ENCODE measurements at places on chromosomes 11 and 22.
A peak's percentile ranks its signal among the peaks of the same experiment; 100 is the strongest.

- DNase-seq: no peak
Observed at GRCh38 chr11:106493751-106494150, 416.3 kb downstream of the AASDHPPT start.

DNA sequence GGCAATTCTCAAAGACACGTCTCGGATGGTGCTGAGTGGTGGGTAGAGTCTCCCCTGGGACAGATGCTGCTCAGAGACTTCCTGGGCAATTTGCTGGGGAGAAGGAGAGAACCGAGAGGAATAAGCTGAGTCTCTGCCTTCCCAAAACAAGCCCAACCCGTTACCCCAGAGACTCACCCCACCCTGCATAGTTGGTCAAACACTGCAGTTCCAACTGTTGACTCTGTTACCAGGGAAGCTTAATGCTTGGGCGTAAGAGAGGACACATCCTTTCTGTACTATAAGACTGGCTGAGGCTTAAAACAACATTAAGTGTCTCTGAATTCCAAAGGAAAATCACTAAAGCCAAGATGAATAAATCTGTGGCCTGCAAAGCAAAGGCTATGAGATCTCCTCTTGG lies 68.1 kb downstream of the CCDC81 start:
- no peak for DNase-seq

- DNase-seq: peak; percentile 72
Observed at GRCh38 chr11:118910309-118911112, 15.2 kb downstream of the BCL9L start.

DNA sequence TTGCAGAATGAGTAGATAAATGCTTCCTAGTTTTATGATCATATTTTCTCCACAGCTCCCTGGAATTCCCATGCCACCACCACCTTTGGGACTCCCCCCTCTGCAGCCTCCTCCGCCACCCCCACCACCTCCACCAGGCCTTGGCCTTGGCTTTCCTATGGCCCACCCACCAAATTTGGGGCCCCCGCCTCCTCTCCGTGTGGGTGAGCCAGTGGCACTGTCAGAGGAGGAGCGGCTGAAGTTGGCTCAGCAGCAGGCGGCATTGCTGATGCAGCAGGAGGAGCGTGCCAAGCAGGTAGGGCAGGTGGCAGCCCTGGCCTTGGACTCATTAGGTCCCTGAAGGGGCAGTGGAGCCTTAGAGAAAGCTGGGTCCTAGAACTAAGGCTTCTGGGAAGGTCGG lies 2.9 kb downstream of the SF3B2 start:
- no peak for DNase-seq

DNA sequence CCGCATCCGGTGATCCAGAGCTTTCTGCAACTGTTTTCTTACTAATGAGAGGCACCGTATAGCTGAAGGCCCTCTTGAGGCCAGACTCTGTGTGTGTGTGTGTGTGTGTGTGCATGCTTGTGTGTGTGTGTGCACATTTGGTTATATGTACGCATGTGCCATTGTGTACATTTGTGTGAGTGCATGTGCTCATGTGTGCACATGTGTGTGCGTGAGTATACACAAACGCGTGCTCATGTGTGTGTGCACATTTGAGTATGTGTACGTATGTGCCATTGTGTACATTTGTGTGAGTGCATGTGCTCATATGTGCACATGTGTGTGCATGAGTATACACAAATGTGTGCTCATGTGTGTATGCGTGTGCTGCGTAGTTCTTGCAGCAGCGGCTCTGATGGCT lies 12.3 kb upstream of the FGF19 start:
- DNase-seq: no peak

GRCh38 chr11:100876815-100877520 lies 189.9 kb downstream of the ARHGAP42 start:
- DNase-seq: no peak

DNA sequence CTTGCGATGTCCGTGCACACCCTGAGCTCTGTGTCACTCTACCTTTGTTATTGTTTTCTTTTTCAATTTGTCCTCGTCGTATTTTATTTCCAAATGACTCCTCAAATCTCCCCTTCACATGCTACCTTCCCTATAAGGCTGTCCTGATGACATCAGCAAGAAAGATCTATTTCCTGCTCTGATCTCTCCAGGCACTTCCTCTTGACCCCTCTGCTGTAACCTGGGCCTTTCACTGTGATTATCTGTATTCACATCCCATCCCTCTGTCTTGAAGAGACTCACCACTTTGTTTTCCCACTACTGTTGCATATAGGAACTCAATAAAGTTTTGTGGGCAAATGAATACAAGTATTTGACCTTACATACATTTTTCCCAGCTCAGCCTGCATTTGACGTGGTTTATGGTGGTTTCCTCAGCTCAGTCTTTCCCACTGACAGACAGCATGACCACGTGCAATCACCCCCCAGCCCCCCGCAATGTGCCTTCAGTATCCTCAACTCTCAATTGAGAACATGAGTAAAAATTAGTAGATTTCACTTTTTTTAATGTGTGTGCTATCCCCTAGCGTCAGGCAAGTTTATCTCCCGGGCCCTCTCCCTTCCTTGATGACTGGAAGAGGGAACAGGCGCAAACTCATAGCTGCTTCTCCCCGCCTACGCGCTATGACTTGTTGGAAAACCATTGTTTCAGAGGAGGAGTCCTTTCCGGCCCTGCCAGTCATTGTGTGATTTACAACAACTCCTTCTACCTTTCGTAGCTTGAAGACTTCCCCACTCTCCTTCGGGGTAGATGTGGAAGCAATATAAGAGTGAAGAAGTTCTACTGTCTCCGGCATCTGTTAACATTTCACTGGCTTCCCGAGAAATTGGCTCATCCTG lies 498.5 kb downstream of the NTM start:
- DNase-seq: no peak

- no peak for DNase-seq
Observed at GRCh38 chr22:45616432-45616831, 55.2 kb upstream of the ATXN10 start.

- peak; percentile 6 for DNase-seq
Observed at GRCh38 chr11:125332821-125333220, 163.2 kb downstream of the FEZ1 start.

- no peak for DNase-seq
Observed at GRCh38 chr11:2783536-2784082, 83.8 kb upstream of the KCNQ1OT1 start.

- no peak for DNase-seq
Observed at GRCh38 chr22:29916007-29916544, 33.1 kb downstream of the MTMR3 start.

GRCh38 chr22:24510637-24511625 lies 15.8 kb downstream of the UPB1 start:
- peak; percentile 54 for DNase-seq

DNA sequence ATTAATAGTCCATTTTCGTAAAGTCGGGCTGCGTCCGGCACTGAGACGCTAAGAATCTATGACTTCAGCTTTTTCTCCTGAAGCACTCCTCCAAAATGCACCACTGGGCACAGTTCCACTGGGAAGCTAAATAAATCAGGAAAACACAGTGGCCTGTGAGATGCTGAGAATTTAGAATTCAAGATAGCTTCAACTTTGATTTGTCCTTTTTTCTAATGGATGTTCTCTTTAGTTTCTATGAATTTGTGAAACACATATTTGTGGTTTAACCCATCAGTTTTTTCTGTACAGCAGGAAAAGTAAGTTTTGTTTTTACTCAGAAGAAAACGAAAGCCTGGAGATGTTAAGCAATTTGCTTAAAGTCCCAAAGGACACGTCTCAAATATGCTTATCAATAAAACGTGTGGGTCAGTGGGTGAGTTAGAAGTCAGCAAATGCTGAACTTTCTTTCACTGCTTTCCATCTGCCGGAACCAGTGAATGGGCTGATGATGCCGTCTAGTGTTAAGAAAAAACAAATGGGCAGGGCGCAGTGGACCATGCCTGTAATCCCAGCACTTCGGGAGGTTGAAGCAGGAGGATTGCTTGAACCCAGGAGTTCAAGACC lies 40.7 kb upstream of the CLMP start:
- no peak for DNase-seq

GRCh38 chr11:72209101-72209500 lies 7.5 kb upstream of the FOLR2 start:
- peak; percentile 10 for DNase-seq

GRCh38 chr11:8356721-8357504 lies 93.2 kb upstream of the LMO1 start:
- DNase-seq: peak; percentile 57

- DNase-seq: no peak
Observed at GRCh38 chr11:130037881-130038585, 31.7 kb upstream of the APLP2 start.

DNA sequence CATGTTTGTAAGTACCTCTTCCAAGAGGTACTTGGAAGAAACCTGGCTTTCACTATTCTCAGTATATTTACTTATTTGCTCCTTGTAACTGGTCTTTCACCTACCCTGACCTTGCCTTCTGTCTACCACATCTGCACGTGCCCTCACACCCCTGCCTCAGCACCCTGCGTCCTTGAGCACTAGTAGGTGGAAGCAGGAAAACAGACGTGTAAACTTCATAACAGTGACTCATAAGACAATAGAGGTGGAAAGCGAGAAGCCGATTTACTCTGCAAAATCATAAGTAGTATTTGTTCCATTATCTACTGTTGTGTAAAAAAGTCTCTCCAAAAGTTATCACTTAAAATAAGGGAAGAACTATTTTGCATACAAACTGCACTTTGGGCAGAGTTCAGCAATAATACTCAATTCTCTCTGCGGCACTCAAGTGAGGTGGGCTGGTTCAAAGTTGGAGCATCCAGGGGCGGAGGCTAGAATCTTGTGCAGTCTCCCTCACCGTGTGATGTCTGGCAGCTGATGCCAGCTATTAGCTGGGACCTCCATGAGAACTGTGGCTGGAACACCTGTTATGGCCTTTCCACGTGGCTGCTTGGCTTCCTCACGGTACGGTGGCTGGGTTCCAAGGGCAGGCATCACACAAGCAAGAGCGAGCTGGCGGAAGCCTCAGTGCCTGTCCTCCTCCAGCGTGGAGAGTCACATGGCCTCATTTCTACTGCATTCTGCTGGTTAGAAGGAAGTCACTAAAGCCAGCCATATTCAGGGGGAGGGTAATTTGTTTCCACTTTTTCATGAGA lies 30.4 kb downstream of the PACS1 start:
- peak; percentile 88 for DNase-seq

DNA sequence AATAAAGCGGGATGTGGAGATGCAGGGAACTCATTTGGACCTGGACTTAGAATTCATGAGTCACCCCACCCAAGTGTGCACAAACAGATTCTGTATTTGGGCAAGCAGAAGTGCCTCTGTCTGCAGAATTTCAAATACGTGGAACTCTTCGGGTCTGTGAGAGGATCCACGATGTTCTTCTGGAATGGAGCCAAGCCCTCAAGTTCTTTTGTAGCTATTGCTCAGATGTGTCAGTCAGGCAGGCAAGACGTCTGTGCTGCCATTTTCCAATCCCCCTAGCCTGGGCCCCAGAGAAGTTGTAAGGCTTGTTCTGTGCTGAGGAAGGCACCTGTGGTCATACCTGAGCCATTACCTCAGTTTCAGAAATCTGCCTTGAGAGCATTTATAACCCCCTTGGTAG lies 132.8 kb upstream of the RASSF10 start:
- DNase-seq: no peak

DNA sequence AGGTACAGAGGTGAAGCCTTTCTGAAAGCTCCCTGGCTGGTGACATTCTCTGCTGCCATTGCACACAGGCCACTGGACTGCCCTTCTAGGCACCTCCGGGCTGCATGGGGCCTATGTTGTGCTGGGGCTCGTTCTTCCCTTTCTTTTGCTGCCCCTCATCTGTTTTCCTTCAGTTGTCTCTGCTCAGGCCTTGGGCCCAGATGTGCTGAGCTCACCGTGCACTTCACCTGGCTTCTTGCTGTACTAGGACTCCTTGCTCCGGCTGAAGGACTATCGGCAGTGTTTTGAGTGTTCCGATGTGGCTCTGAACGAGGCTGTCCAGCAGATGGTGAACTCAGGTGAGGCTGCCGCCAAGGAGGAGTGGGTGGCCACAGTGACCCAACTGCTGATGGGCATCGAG lies 59.4 kb downstream of the CABIN1 start:
- DNase-seq: no peak

- no peak for DNase-seq
Observed at GRCh38 chr11:45848654-45849081, 1.4 kb downstream of the CRY2 start.

DNA sequence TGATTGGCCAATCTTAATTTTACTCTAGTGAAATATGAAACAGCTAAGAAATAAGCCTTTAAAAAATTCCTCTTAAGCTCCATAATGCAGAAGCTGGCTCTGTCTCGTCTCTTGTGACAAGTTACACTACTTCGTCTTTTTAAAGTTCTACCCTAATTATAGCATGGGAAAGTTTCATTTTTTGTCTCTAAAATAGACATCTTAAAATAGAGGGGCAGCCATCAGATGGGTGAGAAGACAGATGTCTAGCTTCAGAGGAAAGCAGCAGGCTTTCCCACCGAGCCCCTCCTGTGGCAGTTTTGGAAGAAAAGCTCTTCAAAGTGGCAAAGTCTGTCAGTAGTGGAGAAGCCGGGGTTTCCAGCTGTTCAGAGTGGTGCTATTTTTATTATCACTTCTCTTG lies 39.5 kb downstream of the XRRA1 start:
- DNase-seq: no peak

- DNase-seq: peak; percentile 52
Observed at GRCh38 chr22:19566279-19567156, 42.3 kb upstream of the CLDN5 start.

DNA sequence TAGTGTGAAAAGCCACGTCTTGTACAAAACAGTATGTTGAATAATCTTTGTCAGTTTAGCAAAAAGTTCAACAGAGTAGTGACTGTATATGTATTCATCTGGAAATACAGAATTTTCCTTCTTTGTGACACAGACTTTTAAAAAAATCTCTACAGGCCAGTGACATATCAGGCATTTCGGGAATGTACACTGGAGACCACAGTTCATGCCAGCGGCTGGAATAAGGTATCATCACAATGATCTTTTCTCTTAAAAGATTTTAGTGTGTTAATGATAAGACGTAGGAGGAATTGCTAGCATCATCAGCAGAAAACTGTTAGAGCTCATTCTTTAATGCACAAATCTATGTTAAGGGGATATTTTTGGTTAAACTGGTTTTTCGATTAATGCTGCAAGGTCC lies 57.4 kb downstream of the BCL2L13 start:
- no peak for DNase-seq

DNA sequence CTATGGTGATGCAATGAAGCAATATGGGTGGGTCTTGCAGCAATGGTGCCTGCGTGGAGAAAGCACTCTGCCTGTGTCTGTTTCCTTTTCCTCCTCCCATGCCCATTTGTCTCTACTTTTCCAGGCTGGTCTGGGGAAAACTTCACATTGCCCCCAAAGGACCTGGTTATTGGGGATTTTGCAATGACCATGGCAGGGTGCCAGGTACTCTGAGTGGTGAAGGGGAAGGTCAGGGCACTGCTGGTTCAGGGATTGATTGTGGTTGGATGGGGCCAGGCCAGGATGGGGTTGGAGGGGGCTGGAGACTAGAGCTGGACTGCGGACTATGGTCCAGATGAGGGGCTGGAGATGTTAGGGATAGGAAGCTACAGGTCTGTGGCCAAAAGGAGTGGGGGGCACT lies 92.1 kb downstream of the INSC start:
- no peak for DNase-seq

DNA sequence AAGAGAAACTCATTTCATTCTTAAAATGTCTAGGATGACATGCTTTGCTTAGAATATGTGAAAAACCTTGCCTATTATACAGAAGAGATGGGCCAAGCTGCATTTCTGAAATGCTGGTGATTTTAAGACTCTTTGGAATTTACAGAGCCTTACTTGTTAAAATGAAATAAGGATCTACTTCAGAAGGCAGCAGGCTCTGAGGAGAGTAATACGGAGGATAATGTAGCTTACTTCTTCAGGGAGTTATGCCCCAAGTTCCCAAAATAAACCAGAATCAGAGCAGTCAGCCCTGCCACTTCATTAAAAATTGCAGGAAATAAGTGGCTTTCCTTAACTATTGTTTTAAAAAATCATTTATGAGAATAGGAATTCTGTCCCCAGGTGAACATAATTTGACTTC lies 1000.3 kb upstream of the RAG2 start:
- DNase-seq: no peak
